ENCODE measurements at places on chromosomes 11 and 22.

DNA sequence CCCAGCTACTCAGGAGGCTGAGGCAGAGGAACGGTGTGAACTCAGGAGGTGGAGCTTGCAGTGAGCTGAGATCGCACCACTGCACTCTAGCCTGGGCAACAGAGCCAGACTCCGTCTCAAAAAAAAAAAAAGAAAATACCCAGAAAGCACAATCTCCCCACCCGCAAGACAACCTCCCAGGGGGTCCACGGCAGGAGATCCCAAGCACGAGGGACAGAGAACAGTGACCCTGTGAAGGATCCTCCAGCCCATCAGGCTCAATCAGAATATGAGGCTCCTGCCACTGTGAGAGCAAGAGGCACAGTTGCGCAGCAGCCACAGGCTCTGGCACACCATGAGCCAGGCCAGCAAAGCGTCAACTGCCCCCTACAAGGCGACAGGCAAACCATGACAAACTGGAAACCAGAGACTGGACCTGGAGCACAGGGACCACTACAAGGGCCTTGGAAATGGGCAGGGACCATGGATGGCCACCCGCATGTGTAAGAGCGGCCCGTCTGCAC lies 164.8 kb upstream of the GRK3 start:
- DNase-seq, result no peak

DNA sequence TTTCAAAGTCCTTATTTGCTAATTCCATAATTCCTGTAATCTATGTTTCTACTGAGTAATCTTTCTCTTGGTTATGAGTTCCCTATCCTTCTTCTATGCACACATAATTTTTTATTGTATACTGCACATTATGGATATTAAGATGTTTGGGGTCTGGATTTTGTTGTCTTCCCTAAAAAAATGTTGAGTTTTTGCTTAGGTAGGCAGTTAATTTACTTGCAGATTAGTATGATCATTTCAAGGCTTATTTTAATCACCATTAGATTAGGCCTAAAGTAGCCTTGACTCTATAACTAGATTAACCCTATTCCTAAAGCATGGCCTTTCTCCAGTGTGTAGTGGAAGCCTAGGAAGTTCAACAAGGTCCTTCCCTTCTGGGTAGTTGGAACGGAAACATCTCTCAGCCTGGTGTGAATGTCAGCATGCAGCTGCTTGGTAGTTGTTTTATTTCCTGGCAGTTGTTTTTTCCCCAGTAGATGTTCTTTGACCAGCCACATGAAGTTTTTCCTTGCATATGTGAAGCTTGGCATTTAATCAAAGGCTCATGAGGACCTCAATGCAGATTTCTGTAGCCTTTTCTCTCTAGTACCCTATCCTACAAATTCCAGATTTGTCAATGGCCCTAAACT lies 419.3 kb upstream of the NARS2 start:
- DNase-seq, result no peak

DNA sequence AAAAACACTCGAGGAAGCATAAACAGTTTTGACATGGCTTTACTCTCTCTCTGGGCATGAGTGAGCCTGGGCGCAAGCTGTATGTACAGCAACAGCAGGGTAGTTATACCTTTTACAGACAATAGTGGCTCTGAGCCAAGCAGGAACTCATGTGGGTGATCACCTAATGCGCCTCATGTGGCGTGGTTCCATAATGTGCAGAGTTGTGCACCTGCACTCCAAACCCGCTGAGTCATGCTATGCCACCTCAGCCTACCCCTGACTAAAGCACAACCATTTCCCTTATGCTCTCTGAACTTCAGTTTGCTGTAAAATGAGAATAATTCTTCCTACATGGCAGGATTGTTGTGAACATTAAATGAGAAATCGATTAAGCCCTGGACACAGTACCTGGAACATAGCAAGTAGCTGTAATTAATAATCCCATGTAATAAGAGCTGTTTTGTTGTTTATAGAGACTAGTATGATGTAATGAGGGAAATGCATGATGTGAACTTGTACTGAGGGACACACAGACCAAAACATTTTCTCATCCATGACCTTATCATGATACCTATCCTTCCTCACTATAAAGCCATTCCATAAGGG lies 71.6 kb downstream of the CCDC34 start:
- DNase-seq, result no peak

- no peak for DNase-seq
These were observed 42.1 kb downstream of the PI4KA start for GRCh38 chr22:20816559-20816958.

- DNase-seq, result no peak
These were observed 45.7 kb downstream of the TXN2 start for GRCh38 chr22:36435516-36436415.

DNA sequence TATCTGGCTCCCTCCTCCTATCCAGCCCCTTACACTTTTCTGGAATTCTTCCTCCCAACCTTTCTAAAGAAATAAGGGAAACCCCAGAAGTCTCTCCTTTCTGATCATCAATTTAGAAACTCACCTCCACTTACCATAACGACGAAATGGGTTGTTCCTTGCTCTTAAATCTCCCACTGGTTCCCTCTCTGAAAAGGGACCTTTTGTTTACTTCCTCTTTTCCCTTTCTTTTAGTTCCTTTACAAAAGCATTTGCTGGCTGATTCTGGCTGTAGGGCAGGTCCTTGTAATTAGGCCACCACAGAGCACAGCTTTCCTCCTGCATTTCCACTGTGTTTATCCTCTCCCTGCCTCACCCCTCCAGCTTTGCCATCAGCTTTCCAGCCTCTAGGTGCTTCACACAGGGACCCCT lies 12.0 kb downstream of the JAML start:
- no peak for DNase-seq

DNA sequence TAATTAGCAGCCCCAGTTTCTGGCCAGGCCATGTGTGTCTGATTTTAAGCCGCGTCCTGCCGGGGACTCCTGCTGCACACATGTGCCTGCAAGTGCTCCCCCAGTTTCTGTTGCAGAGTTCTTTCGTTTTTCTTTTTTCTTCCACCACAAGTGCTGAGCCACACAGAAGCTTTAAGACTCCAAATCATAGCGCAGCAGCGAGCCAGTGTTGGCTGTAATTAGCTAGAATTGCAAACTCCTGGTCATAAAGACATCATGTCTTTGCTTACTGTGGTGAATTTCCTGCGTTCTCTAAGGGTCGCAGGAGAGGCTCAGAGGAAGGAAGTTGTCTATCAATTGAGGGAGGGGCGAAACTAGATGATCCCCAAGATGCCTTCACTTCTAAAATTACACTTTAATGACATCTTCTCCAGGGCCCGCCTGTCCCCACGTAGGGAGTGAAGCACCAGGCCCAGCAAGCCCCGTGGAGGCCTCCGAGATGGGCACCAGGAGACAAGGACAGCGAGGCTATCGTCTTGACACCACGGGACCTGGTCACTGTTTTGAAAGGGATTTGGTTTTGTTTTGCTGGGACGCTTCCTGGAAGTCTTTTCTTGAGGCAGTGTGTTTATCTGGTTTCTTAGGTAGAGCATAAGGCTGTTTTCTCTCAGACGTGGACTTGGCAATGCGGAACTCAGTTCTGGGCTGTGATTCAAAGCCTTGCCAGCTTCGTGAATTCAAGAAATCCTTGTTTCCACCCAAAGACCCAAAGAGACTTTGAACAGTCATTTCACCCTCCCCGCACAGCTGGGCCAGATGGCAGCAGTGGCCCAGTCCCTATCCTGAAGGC lies 71.8 kb downstream of the UBASH3B start:
- DNase-seq, result no peak

DNA sequence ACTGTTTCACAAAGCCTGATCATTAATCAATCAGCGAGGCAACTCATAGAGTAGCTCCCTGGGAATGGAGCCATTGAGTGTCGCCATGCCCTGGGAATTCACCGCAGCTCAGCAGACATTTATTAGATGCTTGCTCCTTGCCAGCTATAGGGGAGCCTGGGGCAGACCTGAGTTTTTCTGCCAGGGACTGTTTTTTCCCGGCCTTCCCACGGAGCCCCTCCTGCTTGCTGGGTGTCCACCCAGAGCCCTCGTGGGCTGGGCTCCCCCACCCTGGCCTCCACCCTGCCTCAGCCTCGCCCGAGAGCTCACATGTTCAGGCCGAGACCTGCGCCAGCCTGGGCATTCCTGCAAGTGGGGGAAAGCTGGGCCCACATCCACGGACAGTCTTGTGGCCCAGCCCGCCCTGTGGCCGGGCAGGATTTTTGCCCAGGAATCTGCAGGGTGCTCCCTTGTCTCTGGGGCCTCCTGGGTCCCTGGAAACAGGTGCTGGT lies 64.9 kb downstream of the SMIM38 start:
- DNase-seq, result no peak
